ENCODE measurements at places on chromosomes 12 and 14. TPM values are rescaled to one million over a fixed set of nuclear protein-coding genes. Genes with fewer than 3 reads are reported as not detected.

PRICKLE1 gene
- 2.6 TPM for total RNA-seq

TSPAN31 gene
- 97.1 TPM for total RNA-seq

OVCH1 gene
- not detected for total RNA-seq

TMPO gene
- total RNA-seq, result 31.1 TPM

NT5DC3 gene
- total RNA-seq, result 8.3 TPM

Measured in hair follicle dermal papilla cell (primary cell).